Thymus (tissue), 14 donors: ENCODE measurements at places on chromosomes 7 and 10.

DNA sequence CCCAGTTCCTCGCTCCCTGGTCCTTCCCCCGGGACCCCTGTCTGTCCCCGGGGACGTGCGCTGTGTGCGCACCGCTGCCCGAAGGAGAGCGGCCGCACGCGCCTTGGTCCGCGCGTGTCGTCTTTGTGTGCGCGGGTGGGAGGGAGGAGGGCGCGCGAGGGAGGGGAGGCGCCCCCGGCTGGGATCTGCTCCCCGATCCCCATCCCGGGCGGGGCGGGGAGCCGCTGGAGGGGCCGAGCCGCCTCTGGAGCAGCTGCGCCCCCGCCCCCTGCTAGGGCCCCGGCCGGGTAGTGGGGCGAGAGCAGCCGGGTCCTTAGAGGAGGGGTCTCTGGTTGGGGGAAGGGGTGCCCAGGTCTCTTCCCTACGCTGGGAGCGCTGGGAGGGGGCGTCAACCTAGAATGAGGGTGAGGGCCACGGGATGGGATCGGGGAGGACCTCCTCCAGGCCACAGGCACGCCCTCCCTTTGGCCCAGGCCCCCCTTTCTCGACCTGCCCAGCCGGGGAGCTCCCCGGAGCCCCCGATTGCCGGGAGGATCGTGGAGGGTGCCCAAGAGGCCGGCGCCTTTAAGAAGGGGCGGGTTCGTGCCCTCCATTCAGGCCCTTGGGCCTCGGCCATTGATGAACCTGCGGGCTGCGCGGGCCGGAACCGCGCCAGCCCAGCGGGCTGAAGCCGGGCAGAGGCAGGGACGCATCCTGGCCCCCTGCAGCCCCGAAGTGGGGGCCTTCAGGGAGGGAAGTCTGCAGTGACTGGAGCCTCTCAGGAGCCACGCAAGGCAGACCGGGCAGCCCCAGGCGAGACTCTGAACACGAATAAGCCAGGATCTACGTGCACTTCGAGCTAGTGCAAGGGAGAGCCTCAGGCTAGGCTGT, 678 bp downstream of the SH2B2 start:
- peak overlapping the region; percentile 61 for H3K4me3 ChIP-seq
- peaks cover 34% of the 10 kb centered on the region for H3K27me3 ChIP-seq
- no peaks in the 10 kb centered on the region for H3K36me3 ChIP-seq
- no peak overlapping the region for H3K27ac ChIP-seq

DNA sequence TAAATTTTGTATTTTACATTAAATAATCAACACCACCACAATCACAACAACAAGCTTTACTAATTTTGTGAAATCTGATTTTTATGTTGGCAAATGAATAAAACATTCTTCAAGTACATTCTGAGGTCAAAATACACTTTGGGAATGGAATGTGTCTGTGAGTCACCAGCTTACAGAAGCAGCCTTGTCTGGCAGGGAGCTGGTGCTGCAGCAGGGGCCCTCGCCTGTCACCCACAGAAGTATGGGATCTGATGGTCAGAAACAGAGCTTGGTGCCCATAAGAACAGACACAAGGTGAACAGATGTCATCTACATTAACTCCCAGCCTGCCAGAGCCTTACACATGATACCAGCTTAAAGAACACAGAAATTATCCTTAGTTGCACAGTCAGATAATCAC, 496.9 kb downstream of the CCSER2 start:
- H3K27ac ChIP-seq, result no peak overlapping the region
- no peaks in the 10 kb centered on the region for H3K27me3 ChIP-seq
- DNase-seq, result no peak
- no peaks in the 10 kb centered on the region for H3K4me1 ChIP-seq
- H3K4me3 ChIP-seq, result no peak overlapping the region
- no peaks in the 10 kb centered on the region for H3K36me3 ChIP-seq

DNA sequence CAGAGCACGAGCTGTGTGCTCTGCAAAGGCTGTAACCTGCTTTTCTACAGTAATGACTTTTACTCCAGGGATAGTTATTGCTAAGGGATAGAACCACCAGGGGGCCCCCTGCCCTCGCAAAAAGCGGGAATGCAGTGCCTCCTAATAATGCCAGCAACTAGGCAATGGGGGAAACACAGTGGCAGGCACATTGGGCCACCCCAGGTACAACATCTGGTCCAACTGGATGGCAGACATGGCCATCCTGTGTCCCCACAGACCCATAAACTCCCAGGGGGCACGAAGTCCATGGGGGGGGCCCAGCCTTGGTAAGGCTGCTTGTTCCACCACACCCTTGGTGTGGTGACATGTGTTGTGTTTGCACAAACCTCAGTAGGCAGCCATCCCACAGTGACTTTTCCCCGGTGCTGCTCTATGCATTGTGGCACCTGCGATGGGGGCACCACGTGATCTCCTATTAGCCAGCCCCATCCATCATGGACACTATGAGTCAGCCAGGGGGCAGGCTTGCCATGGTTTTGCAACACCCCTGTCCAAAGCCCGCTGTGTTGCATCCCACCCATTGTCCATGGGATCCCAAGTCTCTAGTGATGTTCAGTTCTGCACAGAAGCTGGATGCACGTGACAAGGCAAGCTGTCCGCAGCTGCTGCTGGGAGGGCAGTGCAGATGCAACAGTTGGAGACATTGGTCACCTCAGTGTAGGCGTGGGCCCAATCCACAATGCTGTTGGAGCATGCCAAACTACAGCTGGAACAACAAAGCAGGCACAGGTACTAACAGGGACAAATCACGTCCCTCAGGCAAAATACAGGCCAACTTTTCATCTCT, 84.0 kb downstream of the ANLN start:
- H3K36me3 ChIP-seq, result no peaks in the 10 kb centered on the region
- H3K27ac ChIP-seq, result no peak overlapping the region
- no peak overlapping the region for H3K4me3 ChIP-seq
- no peaks in the 10 kb centered on the region for H3K27me3 ChIP-seq
- no peaks in the 10 kb centered on the region for H3K4me1 ChIP-seq

GRCh38 chr10:7488418-7488829, 77.6 kb upstream of the SFMBT2 start:
- no peak for DNase-seq
- no peak overlapping the region for H3K27ac ChIP-seq
- H3K36me3 ChIP-seq, result no peaks in the 10 kb centered on the region
- H3K4me1 ChIP-seq, result peaks cover 67% of the 10 kb centered on the region
- no peak overlapping the region for H3K4me3 ChIP-seq

GRCh38 chr7:22117222-22117621, 171.5 kb upstream of the CDCA7L start:
- DNase-seq, result no peak
- H3K36me3 ChIP-seq, result peaks cover 10% of the 10 kb centered on the region
- no peak overlapping the region for H3K4me3 ChIP-seq
- H3K27me3 ChIP-seq, result no peaks in the 10 kb centered on the region

DNA sequence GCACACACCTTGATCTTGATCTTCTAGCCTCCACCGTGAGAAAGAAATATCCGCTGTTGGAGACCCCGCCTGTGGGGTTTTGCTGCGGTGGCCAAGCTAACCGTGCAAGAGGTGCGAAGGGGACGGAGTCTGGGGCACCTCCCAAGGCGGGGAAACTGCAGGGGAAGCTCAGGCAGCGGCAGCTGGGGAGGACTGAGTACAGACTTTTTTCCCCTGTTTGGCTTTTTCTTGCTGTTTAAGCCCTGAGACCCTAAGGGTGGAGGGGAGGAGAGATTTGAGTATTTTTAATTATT, 108.0 kb downstream of the DNAJB6 start:
- H3K4me1 ChIP-seq, result no peaks in the 10 kb centered on the region
- H3K27ac ChIP-seq, result no peak overlapping the region
- H3K27me3 ChIP-seq, result no peaks in the 10 kb centered on the region
- no peak for DNase-seq

DNA sequence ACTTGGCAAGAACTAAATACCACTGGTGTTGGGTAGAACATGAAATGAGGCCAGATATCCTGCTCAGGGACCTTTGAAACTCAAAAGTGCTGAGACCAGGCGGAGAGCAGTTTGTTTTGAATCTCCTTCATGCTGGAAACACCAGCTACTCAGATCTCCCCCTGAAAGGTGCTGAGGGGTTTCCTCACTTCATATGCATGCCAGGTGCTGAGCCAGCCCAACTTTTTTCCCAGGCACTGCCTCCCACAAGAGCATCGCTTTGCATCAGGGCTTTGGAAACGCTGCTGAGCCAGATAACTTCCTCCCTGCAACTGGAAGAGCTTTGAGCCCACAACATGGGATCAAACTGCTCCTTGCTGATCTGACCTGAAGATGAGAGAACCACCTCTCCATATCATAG, 13.7 kb downstream of the NPTX2 start:
- H3K4me1 ChIP-seq, result no peaks in the 10 kb centered on the region
- H3K27ac ChIP-seq, result no peak overlapping the region
- H3K27me3 ChIP-seq, result no peaks in the 10 kb centered on the region

GRCh38 chr10:22711373-22711772, 3.0 kb downstream of the PIP4K2A start:
- no peak for DNase-seq
- H3K36me3 ChIP-seq, result no peaks in the 10 kb centered on the region
- peaks cover 10% of the 10 kb centered on the region for H3K4me1 ChIP-seq
- H3K27ac ChIP-seq, result no peak overlapping the region

- no peak for DNase-seq
- H3K4me3 ChIP-seq, result no peak overlapping the region
- H3K27ac ChIP-seq, result no peak overlapping the region
- H3K27me3 ChIP-seq, result no peaks in the 10 kb centered on the region
- H3K4me1 ChIP-seq, result no peaks in the 10 kb centered on the region
Observed at GRCh38 chr7:158492367-158492764, 95.3 kb downstream of the PTPRN2 start.

- no peak within 1 kb of the TSS for H3K4me3 ChIP-seq
- peaks cover 49% of the 10 kb centered on the region for H3K27me3 ChIP-seq
- no peaks in the 10 kb centered on the region for H3K36me3 ChIP-seq
- H3K27ac ChIP-seq, result no peak within 1 kb of the TSS
Observed at GRCh38 chr10:133526957-133527588, at the start of gene CYP2E1. TSS of gene CYP2E1 (plus strand) at chr10:133527363. CDS start at chr10:133527396, 33 bp downstream.

DNA sequence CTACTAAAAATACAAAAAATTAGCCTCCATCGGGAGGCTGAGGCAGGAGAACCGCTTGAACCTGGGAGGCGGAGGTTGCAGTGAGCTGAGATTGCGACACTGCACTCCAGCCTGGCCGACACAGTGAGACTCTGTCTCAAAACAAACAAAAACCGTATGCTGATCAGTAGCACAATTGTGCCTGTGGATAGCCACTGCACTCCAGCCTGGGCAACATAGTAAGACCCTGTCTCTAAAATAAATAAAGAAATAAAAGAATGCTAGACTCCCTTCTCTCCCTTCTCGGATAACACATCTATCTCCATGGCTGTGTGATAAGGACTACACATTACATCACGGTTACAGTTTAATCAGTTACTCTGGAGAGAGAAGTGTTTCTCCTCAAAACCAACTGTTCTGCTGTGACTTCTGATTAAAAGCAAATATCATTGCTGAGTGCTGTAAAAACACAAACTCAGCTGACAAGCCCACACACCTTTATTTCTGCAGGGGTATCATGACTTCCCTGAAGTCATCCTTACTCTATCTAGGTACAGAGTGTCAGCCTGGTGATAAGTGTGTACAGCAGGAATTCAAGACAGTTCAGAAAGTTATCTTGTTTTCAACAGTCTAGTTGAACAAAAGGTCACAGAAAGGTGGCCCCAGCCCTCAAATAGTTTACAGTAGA, 5.3 kb upstream of the ARHGAP19 start:
- DNase-seq, result no peak
- no peak overlapping the region for H3K4me3 ChIP-seq
- no peaks in the 10 kb centered on the region for H3K27me3 ChIP-seq
- H3K36me3 ChIP-seq, result no peaks in the 10 kb centered on the region

GRCh38 chr10:118116715-118117449, 70.1 kb upstream of the RAB11FIP2 start:
- no peaks in the 10 kb centered on the region for H3K4me1 ChIP-seq
- DNase-seq, result no peak
- H3K4me3 ChIP-seq, result no peak overlapping the region
- H3K27ac ChIP-seq, result no peak overlapping the region

- H3K27me3 ChIP-seq, result no peaks in the 10 kb centered on the region
- no peak for DNase-seq
- H3K36me3 ChIP-seq, result peaks cover 4% of the 10 kb centered on the region
- no peak overlapping the region for H3K27ac ChIP-seq
- H3K4me1 ChIP-seq, result peaks cover 12% of the 10 kb centered on the region
Observed at GRCh38 chr10:132418527-132419416, 21.8 kb downstream of the PWWP2B start.

GRCh38 chr7:55546814-55547213, 25.5 kb downstream of the VOPP1 start:
- H3K4me1 ChIP-seq, result peaks cover 52% of the 10 kb centered on the region
- no peak for DNase-seq
- peaks cover 5% of the 10 kb centered on the region for H3K36me3 ChIP-seq

- H3K36me3 ChIP-seq, result no peaks in the 10 kb centered on the region
- no peak overlapping the region for H3K27ac ChIP-seq
- no peak for DNase-seq
- H3K27me3 ChIP-seq, result no peaks in the 10 kb centered on the region
- no peaks in the 10 kb centered on the region for H3K4me1 ChIP-seq
Observed at GRCh38 chr7:125057963-125058362, 128.3 kb upstream of the POT1 start.

DNA sequence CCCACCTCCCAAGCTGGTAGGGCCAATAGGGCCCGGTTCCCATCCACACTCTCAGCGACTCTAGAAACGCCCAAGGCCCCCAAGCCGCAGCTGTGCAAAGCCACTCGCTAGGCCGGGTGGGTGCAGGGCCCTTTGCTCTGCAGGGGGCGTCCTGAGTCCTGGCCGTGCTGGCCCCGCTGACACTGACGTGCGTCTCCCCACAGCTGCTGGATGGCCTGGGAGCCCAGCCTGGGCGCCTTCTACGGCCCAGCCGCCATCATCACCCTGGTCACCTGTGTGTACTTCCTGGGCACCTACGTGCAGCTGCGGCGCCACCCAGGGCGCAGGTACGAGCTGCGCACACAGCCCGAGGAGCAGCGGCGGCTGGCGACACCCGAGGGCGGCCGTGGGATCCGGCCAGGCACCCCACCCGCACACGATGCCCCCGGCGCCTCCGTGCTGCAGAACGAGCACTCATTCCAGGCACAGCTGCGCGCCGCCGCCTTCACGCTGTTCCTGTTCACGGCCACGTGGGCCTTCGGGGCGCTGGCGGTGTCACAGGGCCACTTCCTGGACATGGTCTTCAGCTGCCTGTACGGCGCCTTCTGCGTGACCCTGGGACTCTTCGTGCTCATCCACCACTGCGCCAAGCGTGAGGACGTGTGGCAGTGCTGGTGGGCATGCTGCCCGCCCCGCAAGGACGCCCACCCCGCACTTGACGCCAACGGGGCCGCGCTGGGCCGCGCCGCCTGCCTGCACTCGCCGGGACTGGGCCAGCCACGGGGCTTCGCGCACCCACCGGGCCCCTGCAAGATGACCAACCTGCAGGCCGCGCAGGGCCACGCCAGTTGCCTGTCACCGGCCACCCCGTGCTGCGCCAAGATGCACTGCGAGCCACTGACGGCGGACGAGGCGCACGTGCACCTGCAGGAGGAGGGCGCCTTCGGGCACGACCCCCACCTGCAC, 31.6 kb upstream of the KNDC1 start:
- H3K27me3 ChIP-seq, result no peaks in the 10 kb centered on the region
- no peak overlapping the region for H3K4me3 ChIP-seq
- DNase-seq, result no peak
- H3K27ac ChIP-seq, result no peak overlapping the region
- no peaks in the 10 kb centered on the region for H3K4me1 ChIP-seq
- H3K36me3 ChIP-seq, result no peaks in the 10 kb centered on the region
